ENCODE measurements at places on chromosomes 11 and 22.

DNA sequence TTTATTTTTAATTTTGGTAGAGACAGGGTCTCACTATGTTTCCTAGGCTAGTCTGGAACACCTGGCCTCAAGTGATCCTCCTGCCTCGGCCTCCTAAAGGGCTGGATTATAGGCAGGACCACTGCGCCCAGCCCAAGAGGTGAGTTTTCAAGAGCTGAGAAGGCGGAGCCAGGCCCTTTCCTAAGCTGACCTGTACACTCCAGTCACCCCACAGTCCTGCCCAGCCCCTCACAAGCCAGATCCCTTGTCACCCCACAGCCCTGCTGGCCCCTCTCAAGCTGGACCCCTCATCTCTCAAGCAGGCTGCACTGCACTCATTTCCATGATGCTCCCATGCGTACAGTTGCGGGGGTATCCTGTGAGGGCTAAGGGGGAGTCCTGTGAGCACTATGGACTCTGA is 2.9 kb downstream of the DENND6B start:
- no peak for DNase-seq
- H3K4me1 ChIP-seq: peaks cover 17% of the 10 kb centered on the region
- H3K4me3 ChIP-seq: no peak overlapping the region
- no peaks in the 10 kb centered on the region for H3K36me3 ChIP-seq
- no peaks in the 10 kb centered on the region for H3K27me3 ChIP-seq

DNA sequence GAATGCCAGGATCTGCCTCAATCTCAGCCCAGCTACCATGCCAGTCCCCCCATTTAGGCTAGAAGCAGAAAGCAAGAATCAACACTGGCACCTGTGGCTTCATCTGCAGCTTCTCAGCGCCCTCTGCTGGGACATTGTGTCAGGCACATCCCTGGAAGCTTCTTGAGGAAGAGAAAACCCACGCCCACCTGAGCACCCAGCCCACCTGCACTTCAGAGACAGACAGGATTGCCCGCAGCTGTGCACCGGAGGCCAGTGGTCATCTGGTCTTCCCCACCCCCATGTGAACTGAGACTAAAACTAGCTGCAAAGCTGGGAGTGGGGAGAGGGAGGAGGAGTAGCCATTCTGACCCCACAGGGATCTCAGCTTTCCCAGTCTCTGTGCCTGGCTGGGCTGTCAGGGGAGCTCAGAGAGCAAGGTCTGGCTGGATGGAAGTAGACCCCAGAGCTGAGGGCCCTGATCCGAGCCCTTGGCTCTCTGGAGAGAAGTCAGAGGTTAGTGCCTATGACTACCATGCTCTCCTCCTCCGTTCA is 66.8 kb downstream of the FEZ1 start:
- DNase-seq: no peak
- no peaks in the 10 kb centered on the region for H3K36me3 ChIP-seq
- H3K4me3 ChIP-seq: no peak overlapping the region
- H3K27me3 ChIP-seq: no peaks in the 10 kb centered on the region

DNA sequence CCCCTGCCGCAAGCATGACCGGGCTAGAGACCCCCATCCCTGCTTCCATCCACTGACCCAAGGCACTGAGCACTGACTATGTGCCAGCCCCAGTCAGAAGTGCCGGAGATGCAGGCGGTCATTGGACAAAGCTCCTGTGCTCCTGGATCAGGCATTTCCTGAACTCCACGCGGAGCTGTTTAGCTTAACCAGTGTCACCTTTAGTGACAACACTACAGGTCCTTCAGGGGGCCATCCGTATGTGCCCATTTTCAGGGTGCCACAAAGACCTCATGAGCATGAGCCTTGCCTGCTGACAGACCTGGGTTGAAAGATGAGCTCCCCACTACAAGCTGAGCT is 63.0 kb upstream of the FGF3 start:
- DNase-seq: no peak
- H3K36me3 ChIP-seq: no peaks in the 10 kb centered on the region
- no peak overlapping the region for H3K27ac ChIP-seq
- H3K4me3 ChIP-seq: no peak overlapping the region
- no peaks in the 10 kb centered on the region for H3K27me3 ChIP-seq

DNA sequence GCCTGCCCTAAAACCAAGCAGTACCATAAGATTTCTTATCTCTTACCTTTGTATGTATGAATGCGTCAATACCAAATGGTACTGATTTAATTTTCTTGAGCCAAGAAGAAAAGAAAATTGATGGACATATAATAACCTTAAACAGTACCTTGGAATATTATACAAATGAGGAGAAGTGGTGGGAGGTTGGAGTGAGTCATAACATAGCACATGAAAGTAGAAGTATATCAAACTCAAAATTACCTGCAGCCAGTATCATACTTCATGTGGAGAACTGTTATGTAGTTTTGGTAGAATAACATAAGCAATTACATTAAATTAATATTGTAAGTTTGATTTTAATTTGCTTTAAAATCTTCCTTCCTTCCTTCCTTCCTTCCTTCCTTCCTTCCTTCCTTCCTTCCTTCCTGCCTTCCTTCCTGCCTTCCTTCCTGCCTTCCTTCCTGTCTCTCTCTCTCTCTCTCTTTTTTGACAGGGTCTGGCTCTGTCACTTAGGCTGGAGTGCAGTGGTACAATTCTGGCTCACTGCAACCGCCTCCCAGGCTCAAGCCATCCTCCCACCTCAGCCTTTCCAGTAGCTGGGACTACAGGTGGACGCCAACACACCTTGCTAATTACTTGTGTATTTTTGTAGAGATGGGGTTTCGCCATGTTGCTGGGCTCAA is 460.9 kb upstream of the CCDC90B start:
- H3K4me3 ChIP-seq: no peak overlapping the region
- H3K27me3 ChIP-seq: no peaks in the 10 kb centered on the region
- no peaks in the 10 kb centered on the region for H3K36me3 ChIP-seq
- H3K4me1 ChIP-seq: no peaks in the 10 kb centered on the region

DNA sequence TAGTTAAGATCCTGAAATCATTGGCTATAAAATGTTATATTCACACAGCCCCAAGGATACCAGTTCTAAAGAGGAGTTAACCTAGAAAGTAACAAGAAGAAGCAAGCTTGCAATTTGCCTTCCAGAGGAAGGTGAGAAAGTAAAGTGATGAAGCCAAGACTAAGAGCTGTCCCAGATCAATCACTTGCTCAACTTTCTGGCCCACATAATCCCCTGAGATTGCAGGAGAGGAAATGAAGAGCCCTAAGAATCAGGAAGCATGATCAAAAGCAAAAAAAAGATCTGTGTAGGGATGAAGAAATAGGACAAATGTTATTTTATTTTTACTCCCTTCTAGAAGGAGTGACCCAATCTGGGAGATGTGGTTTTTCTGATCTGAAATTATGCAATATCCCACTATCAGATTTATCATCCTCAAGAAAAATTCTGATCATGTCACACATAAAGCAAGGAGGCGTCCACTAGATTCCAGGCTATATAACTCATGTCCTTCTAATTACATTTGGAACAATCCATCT is 180.3 kb upstream of the GUCY1A2 start:
- no peaks in the 10 kb centered on the region for H3K27me3 ChIP-seq

Measured in vagina (tissue), 2 donors.